ENCODE measurements at places on chromosomes 6 and 20.

GRCh38 chr6:55299286-55299985 lies 27.8 kb upstream of the GFRAL start:
- no peak for DNase-seq

DNA sequence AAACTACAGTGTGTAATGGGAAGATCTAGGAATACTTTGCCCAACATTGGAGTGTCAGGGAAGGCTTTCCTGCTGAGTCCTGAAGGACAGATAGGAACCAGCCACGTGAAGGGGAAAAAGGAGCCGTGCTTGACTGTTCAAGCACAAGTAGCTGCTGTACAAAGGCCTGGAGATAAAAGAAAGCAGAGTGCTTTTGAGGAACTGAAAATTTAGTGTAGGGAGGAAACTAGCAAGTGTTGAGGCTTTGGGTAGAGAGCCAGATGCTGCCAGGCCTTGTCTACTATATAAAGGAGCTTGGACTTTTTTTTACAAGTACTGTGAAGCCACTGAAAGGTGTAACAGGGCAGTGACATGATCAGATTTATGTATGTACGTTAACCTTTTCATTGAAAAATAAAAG lies 39.0 kb downstream of the DSE start:
- DNase-seq: no peak

- DNase-seq: no peak
Measured at GRCh38 chr6:43496370-43497128, 13.6 kb downstream of the LRRC73 start.

- no peak for DNase-seq
Measured at GRCh38 chr6:85460921-85461797, 11.3 kb downstream of the NT5E start.

GRCh38 chr6:132887204-132887603 lies 72.8 kb downstream of the RPS12 start:
- DNase-seq: no peak

- DNase-seq: no peak
Measured at GRCh38 chr6:143361536-143362191, 88.8 kb downstream of the ADAT2 start.

- DNase-seq: no peak
Measured at GRCh38 chr6:106785298-106785697, 155.9 kb downstream of the QRSL1 start.

GRCh38 chr6:89066940-89067646 lies 13.5 kb upstream of the PNRC1 start:
- no peak for DNase-seq

- no peak for DNase-seq
Measured at GRCh38 chr6:168599769-168600330, 158.9 kb downstream of the SMOC2 start.

DNA sequence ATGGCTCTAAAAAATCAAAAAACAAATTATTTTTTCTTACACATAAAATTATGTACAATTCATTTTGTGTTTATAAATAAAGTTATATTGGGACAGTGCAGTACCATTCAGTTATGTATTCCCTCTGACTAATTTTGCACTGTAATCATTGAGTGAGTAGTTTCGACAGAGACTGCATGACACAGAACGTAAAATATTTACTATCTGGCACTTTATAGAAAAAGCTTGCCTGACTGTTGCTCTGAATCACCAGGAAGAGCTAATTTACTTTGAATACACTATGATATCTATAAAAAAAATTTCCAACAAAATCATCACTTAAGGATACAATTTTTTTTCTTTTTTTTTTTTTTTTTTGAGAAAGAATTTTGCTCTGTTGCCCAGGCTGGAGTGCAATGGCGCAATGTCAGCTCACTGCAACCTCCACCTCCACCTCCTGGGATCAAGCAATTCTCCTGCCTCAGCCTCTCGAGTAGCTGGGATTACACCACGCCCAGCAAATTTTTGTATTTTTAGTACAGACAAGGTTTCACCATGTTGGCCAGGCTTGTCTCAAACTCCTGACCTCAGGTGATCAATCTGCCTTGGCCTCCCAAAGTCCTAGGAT lies 11.0 kb upstream of the KHDC1L start:
- no peak for DNase-seq

DNA sequence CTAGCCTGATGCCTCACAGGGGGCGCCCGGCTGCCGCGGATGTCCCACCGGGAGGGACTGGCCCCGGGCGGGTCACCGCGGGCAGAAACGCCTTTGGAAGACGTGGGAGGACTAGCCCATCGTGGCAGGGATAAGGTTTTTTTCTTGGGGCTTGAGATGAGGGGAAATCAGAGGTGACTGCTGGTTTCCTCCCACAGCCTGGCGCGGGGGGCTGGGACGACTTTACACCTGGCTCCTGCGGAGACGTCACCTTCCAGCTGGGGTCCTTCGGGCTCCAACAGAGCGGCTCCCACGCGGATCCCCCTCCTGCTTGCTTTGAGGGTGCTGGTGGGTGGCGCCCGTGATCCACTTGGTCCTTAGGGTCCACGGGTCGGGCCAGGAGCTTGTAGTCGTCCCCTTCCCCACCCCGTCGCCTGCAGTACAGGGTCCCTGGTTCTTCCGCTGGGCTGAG lies 11.4 kb downstream of the ULBP3 start:
- no peak for DNase-seq

DNA sequence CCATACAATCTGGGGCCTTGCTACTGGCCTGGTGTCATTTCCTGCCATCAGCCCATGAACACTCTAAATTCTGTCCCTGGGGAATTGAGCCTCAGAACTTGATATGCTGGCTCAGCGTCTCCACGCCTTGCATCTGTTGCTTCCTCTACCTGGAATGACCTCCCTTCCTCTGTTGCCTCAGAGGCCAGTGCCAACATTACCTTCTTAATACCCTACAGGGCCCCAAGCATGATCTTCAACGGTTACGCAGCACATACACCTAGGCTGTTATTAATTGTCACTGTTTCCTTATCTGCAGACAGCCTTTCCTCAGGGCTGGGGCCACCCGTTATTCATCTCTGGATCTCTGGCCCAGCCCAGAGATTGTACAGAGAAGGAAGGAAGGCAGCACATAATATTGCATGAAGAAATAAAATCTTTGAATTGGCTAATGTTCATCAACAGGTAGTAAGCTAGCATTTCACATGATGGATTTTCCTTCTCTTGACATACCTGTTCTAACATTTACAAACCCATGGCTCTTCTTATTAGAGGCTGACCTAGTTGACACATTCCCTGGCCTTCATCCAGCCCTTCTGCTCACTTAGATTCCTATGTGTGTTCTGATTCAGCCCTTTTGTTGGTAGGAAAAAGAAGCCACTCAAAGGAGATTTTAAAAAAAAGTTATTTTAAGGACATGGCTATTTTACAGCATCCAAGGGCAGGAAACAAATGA lies 8.4 kb upstream of the RNF182 start:
- DNase-seq: no peak

DNA sequence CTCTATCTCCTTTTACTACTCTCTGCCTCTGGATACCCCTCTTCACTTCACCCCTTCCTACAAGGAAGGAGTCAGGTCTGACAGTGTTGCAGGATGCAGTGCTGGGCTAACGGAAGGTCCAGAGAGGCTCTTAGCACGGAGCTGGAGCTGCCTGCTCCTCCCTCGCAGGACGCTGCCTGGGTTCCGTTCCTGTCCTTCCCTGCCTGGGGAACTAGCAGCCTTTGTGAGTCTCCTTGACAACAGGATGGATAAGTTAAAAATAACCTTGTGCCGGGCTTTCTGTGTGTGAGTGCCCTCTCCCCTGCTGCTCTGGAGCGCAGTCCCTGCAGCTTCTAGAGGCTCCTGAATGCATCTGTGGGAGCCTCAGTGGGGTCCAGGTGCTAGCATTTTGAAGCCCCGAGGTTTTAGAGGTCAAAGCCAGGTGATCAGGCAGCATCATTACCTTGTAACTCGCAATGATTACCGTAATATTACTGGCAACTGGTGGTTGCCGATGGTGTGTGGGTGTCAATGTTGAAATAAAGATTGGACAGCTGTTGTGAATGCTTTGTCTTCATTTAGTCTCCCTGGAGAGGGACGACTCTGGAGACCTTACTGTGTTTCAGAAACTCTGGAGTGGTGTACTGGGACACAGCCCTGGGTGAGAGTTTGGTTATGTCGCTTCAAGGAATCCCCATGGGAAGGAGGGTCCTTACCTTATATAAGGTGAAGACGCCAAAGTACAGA lies 44.4 kb downstream of the CDS2 start:
- no peak for DNase-seq

DNA sequence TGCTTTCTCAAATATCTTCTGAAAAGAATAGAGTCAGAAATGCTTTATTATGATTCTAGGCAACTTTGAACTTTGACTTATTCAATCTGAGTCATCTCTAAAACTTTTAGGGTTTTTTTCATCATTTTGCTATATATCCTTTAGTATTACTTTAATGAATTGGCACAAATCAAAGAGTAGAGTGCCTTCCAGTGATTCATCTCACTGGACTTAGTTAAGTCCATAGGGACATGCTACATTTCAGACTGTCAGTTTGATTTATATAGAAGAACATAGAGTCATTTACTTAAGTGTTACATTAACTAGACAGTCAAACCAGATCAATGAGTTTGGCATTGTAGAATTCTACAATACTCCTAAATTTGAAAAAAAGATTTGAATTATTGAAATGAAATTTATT lies 1235.7 kb upstream of the MAP3K7 start:
- DNase-seq: no peak

DNA sequence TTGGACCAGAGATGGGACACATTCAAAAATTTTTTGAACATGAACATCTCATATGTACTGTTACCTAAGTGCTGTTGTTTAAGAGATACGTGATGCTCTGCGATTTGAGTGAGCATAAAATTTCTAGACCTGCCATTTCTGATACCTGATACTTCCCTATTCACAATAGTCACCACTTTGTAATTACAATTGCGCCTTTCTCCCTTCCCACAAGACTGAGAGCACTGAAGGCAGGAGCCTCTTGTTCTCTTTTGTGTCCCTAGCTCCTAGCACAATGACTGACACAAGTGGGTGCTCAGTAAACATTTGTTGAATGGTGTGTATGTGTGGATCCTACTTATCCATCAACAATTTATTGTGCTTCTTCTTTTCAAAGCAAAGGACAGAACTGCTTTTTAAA lies 92.8 kb upstream of the TMEM30A start:
- DNase-seq: no peak

DNA sequence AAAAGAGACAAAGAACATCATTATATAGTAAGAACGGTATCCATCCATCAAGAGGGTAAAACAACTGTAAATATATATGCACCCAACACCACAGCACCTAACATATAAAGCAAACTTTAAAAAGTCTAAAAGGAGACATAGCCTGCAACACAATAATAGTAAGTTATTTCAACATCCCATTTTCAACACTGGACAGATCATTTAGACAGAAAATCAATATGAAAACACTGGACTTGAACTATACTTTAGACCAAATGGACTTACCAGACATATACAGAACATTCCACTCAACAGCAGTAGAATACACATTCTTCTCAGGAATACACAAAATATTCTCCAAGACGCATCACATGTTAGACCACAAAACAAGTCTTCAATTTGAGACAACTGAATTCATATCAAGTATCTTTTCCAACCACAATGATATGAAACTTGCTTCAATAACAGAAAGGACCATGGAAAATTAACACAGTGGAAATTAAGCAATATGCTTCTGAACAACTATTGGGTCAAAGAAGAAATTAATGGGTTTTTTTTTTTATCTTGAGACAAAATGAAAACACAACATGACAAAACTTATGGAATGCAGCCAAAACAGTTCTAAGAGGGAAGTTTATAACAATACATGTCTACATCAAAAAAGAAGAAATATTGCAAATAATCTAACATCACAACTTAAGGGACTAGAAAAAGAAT lies 23.9 kb upstream of the ASF1A start:
- DNase-seq: no peak

DNA sequence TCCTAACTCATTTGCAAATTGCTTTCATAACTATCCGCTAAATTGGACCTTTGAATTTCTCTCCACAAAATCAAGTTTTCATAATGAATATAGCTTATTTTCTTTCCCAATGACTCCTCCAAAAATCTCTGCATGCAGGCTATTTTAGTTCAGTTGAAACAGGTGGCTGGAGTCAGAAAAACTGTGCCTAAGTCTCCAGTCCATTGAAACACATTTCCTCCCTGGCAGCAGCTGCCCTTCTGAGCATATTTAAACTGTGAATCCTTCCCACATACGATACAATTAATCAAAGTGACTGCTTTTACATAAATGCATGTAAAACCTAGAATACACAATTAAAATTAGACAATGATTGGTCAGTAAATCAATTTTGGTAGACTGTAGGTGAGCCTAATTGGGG lies 344.6 kb upstream of the MARCKS start:
- DNase-seq: no peak

GRCh38 chr6:34917626-34918285 lies 28.7 kb downstream of the ANKS1A start:
- DNase-seq: no peak

- no peak for DNase-seq
Measured at GRCh38 chr20:57222631-57222950, 43.9 kb downstream of the BMP7 start.

DNA sequence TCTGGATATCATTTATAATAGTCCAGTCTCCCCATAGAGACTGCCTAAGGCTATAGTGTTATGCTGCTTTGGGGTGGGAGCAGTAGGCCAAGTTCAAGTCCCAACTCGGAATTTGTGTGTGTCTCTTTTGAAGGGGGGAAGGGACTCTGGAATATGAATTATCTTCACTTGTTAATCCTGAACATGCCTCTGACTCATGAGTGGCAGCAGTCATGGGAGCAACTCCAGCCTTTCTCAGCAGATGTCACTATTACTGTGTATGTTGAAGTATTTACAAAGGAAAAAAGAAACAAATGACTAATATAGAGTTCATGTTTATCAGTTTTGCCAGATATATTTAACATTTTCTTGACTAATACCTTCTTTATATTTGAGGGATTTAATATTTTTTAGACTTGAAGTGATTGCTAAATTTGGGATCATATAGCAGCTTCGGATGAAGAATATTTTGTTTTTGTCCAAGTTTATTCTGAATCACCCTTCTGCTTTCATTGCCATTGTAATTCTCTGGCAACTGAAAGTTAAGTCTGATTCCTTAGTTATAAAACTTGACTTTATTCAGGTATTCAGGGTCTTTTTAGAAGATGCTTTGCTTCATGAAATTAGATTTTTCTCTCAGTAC lies 23.4 kb downstream of the FAM217A start:
- DNase-seq: no peak

- no peak for DNase-seq
Measured at GRCh38 chr20:61387204-61387953, 135.3 kb downstream of the CDH4 start.

DNA sequence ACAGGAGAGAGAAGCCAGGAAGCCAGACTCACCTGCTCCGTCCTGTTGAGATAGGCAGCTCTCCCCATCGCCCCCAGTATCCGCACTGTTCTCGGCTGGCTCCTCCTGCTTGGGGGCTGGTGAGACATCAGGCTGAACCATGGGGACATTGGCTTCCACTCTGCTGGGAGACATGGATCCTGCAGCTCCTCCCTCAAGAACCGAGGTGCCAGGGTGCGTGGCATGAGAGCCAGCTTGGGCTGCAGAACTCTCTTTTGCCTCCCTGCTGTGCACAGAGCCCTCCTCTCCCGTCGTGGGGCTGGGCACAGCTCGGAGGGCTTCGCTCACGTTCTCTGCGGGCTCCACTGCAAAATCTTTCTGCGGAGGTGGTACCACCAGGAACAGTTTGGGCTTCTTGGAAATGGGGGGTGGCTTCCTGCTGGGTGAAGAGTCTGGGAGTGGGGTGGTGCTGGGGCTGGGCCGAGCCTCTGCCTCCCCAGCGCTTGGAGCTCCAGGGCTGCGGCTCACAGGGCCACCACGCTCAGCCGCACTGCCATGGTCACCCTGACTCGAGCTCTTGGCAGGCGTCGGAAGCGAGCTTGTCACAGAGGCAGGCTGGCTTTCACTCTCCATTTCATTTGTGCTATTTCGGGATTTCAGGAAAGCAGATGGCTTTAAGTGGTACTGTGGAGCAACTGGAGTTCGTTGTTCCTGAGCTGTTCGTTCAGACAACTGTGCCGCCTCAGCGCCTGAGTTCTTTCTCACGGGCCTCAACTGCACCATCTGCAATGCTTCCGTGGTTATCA lies 26.5 kb downstream of the HEBP2 start:
- no peak for DNase-seq

All from stimulated activated CD4-positive, alpha-beta T cell treated with anti-CD3 and anti-CD28 coated beads, Interleukin-1b, Interleukin-23, amount 100 ng/mL, for 1 hour (primary cell).